Caco-2 (cell line): ENCODE measurements at places on chromosomes 7 and 10. TPM values are rescaled to one million over a fixed set of nuclear protein-coding genes. Genes with fewer than 3 reads are reported as not detected.

GRCh38 chr7:38908759-38909335 is at the start of gene VPS41:
VPS41 (minus strand) TSS chr7:38909191; CDS start chr7:38909174, 17 bp downstream.
- DNase-seq: peak; percentile 82

Gene CNPY1
- not detected in 2 replicates for total RNA-seq

Gene ITPRID1
- total RNA-seq: 0.09 and 0.26 TPM in 2 replicates

GRCh38 chr7:149427096-149427680 is 33.7 kb downstream of the ZNF777 start:
- no peak for DNase-seq

DNA sequence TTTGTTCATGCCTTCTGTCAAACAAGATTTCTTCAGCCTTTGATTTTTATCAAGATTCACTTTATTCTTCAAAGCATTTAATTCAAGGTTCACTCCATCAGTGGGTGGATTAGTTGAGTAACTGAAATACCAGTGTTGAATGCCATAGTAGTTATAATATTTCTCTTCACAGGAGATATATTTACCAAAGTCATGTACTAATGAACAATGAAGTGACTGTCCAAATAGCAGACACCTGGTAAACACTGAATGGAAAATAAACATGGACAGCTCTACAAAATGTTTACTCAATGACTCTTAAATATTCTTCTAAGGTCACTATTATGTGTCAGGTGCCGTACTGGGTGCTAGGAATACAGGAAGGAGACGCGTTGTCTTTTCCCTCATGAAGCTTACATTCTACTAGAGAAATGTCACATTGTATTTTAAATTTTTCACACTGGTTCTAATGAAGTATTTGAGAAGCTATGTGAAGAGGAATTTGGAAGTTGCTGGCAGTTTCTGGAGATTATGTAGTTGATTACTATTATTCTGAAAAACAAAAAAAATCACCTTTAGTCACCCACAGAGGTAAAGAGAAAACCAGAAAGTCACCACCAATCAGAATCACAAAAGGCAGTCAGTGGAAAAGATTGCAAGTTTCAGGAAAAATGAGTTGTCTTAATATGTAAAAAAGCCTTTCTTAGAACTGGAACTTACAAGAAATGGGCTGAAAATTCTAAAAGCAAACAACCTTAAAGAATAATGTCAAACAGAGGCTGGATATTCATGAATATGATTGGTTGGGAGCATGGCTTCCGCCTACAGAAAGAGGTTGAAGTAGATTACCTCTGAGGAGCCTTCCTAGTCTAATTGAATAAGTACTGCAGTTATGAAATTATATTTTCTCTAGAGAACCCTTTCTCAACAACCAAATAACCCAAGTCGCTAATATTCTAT is 84.5 kb downstream of the RTKN2 start:
- DNase-seq: no peak

- DNase-seq: no peak
Measured at GRCh38 chr10:116418389-116418788, 9.3 kb upstream of the PNLIPRP3 start.

- no peak for DNase-seq
Measured at GRCh38 chr7:70585071-70585470, 546.9 kb upstream of the GALNT17 start.

- no peak for DNase-seq
Measured at GRCh38 chr7:29091715-29092114, 54.6 kb downstream of the CPVL start.

Gene IQCE
- 13.4 and 18.7 TPM in 2 replicates for total RNA-seq

- DNase-seq: no peak
Measured at GRCh38 chr7:103918631-103919271, 70.7 kb downstream of the RELN start.

Gene SORBS1
- 39.3 and 44.1 TPM in 2 replicates for total RNA-seq
